ENCODE measurements at places on chromosomes 1 and 21.

GRCh38 chr1:5992814-5993555 is 760 bp upstream of the NPHP4 start:
- DNase-seq = peak; percentile 44

DNA sequence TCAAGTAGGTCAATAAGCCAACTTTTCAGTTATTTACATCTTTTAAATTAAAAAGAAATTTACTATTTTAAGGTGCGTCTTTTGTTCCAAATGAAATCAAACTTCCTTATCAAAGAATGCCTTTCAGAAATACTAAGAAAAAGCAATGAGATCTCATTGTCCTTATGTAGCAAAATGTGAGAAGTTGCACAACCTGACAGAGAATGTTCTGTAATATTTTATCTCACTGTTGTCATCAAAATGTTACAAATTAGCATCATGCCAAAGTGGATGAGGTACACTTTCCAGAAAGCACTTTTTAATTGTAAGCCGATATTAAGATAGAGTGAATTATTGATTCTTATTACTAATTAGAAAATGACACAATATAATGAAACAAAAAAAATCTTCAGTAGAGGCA is 50.4 kb downstream of the KCNT2 start:
- no peak for DNase-seq

DNA sequence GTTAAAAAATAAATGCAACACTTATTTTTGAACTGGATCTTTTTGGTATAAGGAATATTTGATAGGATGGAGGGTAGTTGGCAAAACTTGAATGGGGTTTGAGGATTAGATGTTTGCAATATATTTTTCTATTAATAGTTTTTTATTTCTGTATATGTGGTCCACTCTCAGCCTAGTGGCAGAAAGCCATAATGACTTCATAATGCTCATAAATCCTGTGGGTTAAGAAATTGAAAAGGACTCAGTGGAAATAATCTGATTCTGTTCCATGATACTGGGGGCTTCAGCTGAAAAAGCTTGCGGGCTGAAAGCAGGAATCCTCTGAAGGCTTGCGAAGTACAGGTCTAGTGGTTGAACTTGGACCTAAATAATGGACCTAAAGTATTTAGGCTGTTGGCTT is 1028.6 kb upstream of the PRMT6 start:
- no peak for DNase-seq

GRCh38 chr1:62476525-62477219 is 39.8 kb downstream of the USP1 start:
- no peak for DNase-seq

DNA sequence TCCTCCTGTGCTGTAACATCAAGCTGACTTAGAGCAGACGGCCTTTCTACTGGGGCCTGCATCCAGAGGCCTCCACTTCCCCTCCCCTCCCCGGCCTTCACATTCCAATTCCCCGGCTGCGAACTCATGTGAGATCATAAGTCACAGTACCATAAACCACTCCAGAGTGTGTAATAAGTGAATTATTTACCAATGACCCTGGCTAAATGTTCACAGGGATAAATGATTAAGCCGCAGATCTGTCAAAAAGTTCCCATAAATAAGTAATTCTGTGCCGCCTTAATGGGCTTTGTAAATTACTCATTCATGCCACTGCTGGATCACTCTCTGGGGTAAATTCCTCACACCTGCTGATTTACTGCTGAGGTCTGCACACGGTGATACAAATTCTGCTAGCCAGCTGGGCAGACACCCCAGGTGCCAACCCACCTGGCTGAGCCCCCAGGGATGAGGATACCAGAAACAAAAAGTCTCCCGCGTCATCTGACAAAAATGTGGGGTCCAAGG is 27.4 kb upstream of the KIRREL1 start:
- no peak for DNase-seq

DNA sequence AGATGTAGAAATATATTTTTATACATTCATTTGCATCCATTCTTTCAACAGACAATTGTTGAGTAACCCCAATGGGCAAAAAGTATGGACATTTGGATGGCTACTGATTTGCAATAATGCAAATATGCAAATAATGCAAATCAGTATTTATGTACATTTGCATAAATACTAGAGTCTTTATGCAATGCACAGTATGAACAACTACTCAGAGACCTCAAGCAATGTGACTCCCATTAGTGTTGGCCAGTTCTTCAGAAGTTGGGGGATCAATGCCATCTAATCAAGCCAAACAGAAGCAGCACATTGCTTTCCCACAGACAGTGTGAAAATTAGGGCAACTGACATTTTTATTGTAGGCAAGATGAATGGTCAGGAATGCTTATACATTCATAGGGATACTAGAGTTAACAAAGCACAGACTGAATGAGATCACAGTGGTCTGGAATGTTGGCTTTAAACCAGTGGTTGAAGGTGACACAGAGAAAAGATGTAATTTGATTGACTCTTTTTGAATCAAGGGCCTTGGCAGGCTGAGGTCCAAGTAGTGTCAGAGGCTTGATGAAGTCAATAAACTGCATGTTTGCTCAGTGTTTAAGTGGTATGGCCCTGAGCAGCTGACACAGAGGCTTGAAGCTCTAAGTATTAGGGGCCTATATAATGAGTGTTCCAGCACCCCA is 256.6 kb downstream of the CTH start:
- DNase-seq = no peak

DNA sequence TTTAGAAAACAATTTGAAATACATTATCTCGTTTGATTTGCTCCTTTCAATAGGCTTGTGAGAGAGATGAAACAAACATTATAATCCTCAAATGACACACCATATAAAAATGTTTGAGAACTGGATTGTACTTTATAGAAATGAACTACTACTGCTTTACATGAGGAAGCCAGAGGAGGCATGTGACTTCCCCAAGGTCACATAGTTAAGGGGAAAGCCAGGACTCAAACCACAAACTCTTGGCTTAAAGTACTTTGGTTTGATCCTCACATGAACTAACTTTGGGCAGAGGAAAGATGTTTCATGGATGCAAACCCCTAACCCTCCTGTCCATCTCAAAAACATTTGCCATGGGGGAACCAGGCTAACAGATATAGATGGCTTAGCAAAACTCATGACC is 4.7 kb downstream of the ARHGEF11 start:
- DNase-seq = no peak

- DNase-seq = no peak
Measured at GRCh38 chr21:36425286-36425685, 40.1 kb downstream of the CHAF1B start.
